ENCODE measurements at places on chromosomes 5 and 9. TPM values are rescaled to one million over a fixed set of nuclear protein-coding genes. Genes with fewer than 3 reads are reported as not detected.

DNA sequence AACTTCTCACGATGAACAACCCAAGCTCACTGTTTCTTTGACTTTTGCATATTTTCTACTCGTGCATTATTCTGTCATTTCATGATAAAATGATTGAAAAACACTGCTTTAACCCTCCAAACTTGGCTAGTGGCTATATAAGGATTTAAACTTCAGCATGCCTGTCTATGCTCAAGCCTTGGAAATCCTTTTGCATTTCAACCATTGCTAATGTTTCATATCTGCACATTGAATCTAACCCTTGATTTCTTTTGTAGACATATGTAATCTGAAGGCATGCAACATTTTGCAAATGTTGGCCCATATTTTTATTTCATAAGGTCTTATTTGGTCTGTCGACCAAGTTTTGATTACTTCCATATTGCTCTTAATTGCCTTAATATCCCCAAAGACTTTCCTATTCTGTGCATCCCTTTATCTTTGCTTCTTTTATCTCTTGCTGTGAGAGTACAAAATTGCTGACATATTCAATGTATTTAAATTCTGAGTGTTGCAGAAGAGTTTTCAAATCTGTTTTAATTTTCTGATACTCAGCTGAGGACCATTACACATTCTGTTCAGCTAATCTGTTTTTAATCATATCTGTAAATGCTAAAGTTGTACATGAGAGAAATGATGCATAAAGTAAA lies 403.7 kb upstream of the ZNF608 start:
- H3K36me3 ChIP-seq: no peaks in the 10 kb centered on the region
- H3K4me1 ChIP-seq: no peaks in the 10 kb centered on the region
- no peak for DNase-seq
- no peaks in the 10 kb centered on the region for H3K27me3 ChIP-seq
- no peak overlapping the region for H3K4me3 ChIP-seq

The MED10 gene
- total RNA-seq: 13.1 TPM

The CCDC192 gene
- not detected for total RNA-seq

DNA sequence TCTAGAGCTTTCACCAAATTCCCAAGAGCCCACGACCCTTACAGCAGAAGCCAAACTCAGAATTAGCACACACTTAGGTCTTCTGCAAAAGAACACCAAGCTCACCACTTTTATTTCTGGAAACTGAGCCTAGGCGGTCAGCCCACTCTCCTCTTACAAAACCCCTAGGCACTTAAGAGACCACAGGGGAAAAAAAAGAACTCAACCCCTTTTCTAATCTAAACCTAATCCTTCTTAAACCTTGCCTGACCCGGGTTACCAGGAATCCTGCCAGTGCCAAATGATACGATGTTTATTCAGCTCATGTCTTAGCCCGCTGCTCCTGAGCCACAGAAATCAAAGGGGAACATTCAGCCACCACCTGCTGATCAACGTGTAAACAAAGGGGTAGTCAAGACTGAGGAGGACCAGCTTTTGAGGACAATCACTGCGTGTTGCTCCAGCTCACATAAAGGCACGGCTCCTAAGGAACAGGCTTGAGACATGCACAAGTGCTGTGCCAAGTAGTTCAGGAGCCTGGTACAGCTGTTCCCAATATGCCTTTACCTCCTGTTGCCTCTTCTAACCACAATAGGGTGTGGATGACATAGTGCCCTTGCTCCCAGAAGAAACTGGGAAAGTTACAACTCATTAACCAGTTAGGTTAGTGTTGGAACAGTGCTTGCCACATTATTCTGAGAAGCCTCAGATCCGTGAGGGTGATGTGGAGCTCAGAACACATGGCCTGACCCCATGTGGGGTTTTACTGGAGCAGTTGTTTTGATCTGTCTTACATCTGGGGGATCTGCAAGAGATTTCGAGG lies 49.3 kb downstream of the ZFAND5 start:
- H3K27me3 ChIP-seq: no peaks in the 10 kb centered on the region
- no peak overlapping the region for H3K27ac ChIP-seq
- no peaks in the 10 kb centered on the region for H3K4me1 ChIP-seq
- no peak overlapping the region for H3K4me3 ChIP-seq
- DNase-seq: no peak
- H3K36me3 ChIP-seq: no peaks in the 10 kb centered on the region

DNA sequence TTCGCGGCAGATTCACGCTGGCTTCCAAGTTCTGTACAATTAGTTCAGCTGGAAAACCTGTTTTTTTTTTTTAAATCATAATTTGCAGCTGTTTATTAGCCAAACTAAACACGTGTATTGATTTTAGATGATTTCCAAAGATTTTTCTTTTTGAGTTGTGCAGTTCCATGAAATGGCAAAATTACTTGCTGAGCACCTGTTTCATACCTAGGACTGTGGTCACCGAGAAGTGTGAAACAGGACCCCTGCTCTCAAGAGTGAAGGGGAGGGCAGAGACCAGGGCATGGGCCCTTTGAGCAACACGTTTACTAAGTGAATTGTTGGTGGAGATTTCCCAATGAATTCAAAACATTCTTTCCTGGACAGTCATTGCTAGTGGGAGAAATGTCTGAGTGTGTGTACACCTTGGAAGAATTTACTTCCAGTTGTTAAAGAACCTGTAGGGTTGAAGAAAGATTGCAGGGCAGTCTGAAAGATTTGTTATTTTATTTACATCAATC lies 688 bp downstream of the SNX24 start:
- no peaks in the 10 kb centered on the region for H3K36me3 ChIP-seq
- H3K4me1 ChIP-seq: peaks cover 17% of the 10 kb centered on the region
- DNase-seq: no peak
- H3K27ac ChIP-seq: no peak overlapping the region

DNA sequence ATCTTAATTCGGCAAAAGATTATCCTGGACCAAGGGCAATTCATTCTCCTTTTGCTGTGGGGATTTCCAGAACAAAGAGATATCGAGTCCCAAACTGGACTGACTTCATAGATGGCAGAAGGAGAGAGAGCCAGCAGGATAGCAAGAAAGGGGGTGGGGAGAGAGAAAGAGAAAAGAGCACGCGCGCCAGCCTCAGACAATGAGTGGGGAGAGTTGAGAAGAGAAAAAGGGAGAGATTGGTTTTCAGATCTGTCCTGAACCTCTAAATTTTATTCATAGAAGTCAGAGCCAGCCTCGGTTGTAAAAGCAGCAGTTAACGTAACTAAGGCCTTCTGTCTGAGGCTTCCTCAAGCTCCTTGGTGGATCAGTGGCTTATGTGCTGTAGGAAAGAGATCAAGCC lies 55.3 kb upstream of the ALDH1B1 start:
- no peaks in the 10 kb centered on the region for H3K36me3 ChIP-seq
- H3K27ac ChIP-seq: no peak overlapping the region
- H3K4me1 ChIP-seq: no peaks in the 10 kb centered on the region
- DNase-seq: no peak

The PCBD2 gene
- 14.4 TPM for total RNA-seq

GRCh38 chr5:180101451-180102105 lies 30.0 kb upstream of the RNF130 start:
- DNase-seq: no peak
- no peak overlapping the region for H3K27ac ChIP-seq
- no peaks in the 10 kb centered on the region for H3K27me3 ChIP-seq
- no peaks in the 10 kb centered on the region for H3K4me1 ChIP-seq
- no peaks in the 10 kb centered on the region for H3K36me3 ChIP-seq

- DNase-seq: no peak
- H3K27me3 ChIP-seq: 0 out of 2 replicates have a peak, but pooled peaks cover 3% of the 10 kb centered on the region
- H3K27ac ChIP-seq: no peak overlapping the region
- H3K36me3 ChIP-seq: no peaks in the 10 kb centered on the region
Observed at GRCh38 chr5:159426694-159427093, 96.4 kb upstream of the IL12B start.

GRCh38 chr9:129145316-129145715 lies 32.7 kb downstream of the IER5L start:
- no peak for DNase-seq
- H3K4me3 ChIP-seq: no peak overlapping the region
- no peak overlapping the region for H3K27ac ChIP-seq
- H3K36me3 ChIP-seq: peaks cover 7% of the 10 kb centered on the region

The FCN1 gene
- not detected for total RNA-seq

The ZFP37 gene
- not detected for total RNA-seq
